Karpas-422 (cell line): ENCODE measurements at places on chromosomes 2 and 18.

- DNase-seq: no peak
These were observed 10.2 kb upstream of the TFCP2L1 start for GRCh38 chr2:121294881-121295840.

DNA sequence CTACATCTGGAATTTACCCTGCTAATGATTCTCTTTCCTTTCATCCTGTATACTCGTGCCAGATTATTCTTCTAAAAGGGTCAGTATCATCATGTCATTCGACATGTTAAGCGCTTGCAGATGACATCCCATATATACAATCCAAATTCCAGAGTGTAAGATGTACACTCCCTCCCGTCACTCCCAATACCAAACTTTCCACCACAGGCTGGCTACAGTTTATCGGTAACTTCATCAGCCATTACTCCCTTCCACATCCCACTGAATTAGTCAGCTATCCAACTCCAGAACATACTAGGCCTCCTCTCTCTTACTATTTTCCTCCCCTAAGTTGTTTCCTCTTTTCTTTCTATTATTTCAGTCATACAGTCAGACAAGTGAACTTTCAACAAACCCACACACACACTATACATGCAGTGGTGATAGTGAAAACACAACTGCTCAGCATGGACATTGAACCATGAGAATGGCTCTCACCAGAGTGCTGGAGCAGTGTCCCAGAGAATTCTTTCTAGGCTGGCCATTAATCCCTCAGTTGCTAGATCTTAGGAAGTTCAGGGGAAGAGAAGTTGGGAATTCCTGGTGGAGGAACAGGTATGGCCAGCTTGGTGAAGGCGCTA is 10.6 kb upstream of the NMI start:
- no peak for DNase-seq

DNA sequence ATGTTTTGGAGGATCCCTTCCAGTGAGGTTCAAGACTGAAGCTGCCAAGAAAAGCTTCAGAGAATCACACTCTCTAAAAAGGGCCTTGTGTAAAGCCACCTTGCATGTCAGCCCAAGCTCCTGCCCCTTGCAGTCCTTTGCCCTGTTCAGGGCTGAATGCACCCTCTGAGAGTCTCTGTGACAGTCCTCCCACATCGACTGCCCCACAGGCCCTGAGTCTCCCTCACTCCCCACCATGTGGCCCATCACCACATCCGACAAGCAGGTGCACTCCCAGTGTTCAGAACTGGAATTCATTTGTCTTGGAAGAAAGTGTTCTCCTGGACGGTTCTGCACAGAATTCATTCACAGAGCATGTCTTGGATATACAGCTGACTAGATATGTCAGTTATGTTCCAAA is 31.0 kb downstream of the BCL11A start:
- DNase-seq: no peak

DNA sequence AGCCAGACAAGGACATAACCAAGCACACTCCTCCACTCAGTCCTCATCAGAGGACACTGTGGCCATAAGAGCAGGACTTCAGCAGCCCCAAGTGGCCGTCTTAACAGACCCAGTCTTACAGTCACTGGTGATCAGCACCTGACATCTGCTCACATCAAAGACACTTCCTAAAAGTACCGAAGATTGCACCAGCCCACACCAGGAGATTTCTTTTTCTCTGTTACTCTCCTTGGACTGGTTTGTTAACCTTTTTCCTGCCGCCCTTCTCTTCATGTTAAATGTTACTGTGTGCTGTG is 44.1 kb downstream of the MRPS5 start:
- no peak for DNase-seq

DNA sequence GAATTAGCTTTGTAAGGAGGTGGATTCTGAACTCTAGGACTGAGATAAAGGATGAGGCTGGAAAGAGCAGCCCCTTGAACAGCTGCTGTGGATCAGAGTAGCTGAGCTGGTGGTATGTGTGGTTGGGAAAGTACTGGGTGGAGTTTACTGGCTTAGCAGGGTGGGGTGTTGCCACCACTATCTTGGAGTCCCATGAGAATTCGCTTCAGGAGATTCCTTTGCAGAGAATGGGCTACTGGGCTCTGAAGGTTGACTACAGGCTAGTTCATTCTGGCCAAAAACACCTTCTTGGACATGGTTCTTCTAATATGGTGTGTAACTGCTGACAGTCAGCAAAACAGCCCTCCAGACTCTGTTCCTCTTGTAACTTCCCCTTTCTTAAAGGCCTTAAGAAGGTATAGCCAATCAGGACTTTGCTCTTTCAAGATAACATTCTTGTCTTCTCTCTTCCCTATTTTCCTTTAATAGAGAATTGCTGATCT is 52.7 kb downstream of the TET3 start:
- peak; percentile 92 for DNase-seq

GRCh38 chr18:9066817-9067306 is 35.6 kb upstream of the NDUFV2 start:
- DNase-seq: no peak
